Suppressor macrophage (primary cell): ENCODE measurements at places on chromosomes 2 and 18.

- no peak for DNase-seq
Measured at GRCh38 chr18:6546229-6546628, 131.5 kb upstream of the L3MBTL4 start.

DNA sequence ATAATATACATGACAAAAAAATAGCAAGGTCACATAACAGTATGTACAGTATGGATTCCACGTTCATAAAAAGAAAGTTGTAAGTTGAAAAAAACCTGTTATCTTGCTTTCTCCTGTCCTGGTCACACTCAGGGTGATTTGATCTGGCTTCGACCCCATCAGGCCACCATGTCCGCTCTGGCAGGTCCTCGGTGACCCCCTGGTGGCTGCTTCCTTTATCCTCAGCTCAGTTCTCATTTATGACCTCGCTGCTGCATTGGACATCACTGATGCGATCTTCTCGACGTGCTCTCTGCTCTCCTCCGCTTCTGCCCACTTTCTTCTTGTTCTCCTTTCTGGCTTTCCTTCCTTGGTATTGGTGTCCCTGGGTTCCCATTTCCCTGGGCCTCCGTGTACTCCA is 29.7 kb downstream of the DGKD start:
- peak; percentile 39 for DNase-seq

DNA sequence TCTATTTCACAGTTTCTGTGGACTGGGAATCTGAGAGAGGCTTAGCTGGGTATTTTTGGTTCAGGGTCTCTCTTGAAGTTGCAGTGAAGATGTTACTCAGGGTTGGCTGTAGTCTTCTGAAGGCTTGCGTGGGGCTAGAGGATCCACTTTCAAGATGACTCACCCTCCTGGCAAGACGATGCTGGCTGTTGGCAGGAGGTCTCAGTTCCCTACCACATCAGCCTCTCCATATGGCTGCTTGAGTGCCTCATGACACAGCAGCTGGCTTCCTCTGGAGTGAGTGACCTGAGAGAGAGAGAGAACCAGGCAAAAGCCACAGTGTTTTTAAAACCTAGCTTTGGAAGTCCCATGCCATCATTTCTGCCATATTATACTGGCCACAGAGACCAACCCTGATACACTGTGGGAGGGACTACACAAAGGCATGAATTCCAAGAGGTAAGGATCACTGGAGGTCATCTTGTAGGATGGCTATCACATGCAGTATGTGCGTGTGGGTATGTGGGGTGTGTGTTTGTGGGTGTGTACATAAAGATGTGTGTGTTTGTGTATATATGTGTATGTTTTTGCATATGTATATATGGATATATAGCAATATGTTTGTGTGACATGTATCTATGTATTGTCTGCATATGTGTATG is 25.1 kb downstream of the DNPEP start:
- DNase-seq, result peak; percentile 91

- no peak for DNase-seq
Measured at GRCh38 chr2:46050489-46050888, 246.7 kb upstream of the EPAS1 start.

DNA sequence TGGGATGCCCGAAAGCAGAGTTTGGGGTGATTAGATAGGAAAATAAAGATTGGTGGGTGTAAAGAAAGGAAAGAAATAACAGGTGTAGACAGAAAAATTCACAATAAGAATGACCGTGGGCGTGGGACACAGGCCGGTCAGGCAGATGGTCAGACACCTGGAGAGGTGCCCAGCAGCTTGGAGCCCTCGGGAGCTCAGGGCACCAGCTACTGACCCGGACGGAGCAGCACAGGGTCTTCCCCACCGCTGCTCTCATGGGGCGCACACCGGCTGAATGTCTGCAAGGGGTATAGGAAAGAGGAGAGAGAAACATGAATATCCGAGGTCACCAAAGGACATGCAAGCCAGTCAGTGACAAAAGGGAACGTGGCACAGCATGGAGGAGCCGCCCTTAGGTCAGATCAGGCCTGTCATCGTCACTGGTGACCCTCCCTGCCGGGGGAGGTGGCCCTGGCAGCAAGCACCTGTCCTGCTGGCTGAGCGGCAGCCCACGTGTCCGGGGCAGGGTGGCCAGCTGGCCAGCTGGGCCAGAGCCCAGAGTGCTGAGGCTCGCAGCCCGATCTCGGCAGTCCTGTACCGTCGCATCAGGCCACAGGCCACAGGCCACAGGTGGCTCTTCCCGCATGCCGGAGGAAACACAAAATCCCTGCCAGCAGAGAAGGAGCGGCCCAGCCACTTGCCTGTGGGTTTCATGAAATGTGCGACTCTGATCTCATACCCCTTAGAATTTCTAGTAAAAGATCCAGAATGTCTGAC is 112.0 kb upstream of the NDUFV2 start:
- no peak for DNase-seq

DNA sequence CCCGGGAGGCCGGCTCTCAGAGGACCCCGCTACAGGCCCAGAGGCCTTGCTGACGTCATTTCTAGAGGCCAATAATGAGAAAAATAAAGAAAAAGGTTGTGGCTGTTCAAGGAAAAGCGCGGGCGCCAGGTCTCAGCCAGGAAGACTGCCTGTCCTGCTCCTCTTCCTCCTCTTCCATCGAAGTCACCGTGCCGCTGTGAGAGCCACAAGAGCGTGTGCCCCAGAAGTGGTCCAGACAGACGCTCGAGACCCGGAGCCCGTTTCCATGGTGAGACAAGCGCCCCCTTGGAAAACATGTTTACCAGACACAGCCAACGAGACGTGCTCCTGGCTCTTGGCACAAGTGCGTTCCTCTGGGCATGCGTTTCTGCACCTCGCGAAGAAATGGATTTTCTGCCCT is 210.5 kb downstream of the HDAC4 start:
- no peak for DNase-seq

GRCh38 chr2:86016581-86016980 is 89.1 kb downstream of the POLR1A start:
- no peak for DNase-seq

GRCh38 chr2:25590921-25591505 is 82.4 kb downstream of the DTNB start:
- DNase-seq, result no peak

GRCh38 chr2:229633556-229633955 is 80.8 kb downstream of the DNER start:
- no peak for DNase-seq

DNA sequence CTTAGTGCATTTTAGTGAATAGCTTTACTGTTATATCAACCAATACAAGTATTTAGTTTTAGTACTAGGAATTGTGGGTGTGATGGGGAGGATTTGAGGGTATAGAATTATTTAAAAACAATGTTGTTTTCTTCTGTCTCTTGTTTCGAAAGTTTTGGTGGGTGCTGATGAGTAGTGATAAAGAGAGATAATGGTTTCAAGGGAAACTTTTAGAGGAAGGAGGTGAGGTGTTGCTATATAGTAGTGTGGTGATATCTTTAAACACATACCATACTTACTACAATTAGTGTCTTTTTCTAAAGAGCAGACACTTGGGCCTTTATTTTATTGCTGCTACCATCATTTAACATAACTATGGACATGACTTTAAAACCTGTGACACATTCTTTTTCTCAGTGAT is 10.5 kb downstream of the IMPACT start:
- DNase-seq, result no peak

GRCh38 chr2:34161549-34161948 is 562.5 kb upstream of the FAM98A start:
- DNase-seq, result no peak

DNA sequence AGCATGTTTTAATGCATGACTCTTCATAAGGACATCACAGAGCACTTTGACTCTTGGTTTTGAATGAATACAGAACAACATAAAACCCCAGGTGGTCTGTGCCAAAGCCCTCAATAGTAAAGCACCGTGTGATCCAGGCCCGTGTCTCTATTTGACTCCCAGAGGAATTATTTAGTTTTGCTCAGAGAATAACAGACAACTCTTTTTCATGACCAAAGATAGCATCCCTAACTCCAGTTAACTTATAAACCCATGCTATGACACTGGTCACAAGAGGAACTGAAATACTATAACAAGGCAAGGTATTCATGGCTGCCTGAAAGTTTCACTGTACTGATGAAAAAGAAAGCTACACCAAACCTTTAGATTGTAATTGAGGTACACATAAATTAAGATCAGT is 128.4 kb downstream of the IKZF2 start:
- no peak for DNase-seq

DNA sequence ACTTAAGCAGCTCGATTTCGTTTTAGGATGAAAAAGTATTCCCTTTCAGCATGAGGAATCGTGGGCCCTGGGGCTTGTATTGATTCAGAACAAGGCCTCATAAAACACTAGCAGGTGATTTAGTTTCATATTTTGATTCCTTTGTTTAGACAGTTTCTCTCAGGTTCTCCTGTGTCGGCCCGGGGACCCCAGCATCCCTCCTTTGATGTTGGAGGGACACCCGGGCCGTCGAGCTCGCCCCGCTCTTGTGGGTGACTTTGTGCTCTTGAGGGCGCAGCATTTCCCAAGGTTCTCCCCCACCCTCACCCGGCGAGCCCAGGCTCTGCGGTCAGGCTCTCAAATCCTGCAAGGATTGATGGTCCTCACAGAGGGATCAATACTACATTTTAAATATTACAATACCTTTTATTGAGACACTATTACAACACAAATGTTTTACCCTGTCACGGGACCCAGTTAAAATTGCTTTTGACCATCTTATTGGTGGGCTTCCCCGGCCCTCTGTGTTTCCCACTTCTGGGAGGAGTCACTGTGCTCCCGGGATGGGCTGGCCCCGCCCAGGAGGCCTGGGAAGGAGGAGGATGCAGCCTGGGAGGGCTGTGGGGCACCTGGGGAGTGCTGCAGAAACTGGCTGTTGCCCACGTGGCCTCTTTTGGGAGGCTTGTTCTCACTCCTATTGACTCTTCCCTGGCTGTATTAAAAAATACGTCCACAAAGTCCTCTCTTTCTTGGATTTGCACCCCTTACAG is 222.6 kb downstream of the INSIG2 start:
- no peak for DNase-seq

DNA sequence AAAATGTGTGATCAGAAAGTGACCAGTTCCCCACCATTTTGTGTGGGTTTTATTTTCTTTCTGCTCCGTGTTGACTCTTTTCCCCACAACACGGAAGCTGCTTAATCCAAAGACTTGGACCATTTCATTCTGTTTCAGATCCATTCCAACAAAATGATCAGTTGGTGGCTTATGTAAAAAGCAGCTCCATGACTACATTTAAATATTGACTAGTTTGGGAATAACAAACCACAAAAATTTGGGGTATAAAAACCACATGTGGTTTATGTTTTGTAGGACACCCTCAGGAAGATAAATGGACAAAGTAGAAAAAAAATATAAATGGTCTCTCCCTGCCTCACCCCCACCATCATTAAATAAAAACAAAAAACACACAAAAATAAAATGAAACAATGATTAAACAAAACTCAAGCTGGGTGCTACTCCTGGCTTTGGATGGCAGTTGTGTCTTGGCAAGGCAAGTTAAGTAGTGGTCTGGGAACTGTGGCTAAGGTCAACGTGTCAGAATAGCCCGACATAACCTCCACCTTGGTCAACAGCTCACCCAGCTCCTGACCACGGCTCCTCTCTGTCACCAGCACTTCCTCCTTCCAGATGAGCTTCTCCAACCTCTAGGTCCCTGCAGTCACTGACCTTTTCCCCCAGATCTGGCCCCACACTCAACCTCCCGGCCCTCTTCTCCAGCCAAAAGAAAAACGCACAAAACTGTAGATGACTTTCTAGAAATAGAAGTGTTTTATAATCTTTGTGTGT is 12.8 kb upstream of the WIPF1 start:
- DNase-seq, result peak; percentile 68

DNA sequence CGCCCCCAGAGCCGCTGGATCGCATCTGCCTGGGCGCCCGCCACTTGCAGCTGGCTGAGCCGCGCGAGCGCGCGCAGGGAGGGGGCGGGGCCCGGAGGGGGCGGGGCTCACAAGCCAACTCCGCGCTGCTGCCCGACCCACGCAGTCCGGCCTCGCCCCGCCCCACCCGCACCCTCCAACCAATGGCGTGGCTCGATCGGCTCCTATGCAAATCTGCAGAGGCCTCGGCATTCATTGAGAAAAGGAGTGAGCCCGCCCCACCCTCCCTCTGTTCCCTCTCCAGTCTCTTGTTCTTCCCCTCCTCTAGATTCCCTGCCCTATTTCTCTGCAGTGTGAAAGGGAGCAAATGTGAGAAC is at the start of gene ALK:
TSS of gene ALK (minus strand) at position 27 of the 356 bp plus-strand sequence. CDS start 927 bp downstream, outside the sequence.
- peak; percentile 87 for DNase-seq

- no peak for DNase-seq
Measured at GRCh38 chr2:121625953-121626352, 23.3 kb downstream of the CLASP1 start.
